Activated CD4-positive, alpha-beta T cell treated with anti-CD3 and anti-CD28 coated beads, Interleukin-2, amount 50 U/mL, for 48 hours (primary cell): ENCODE measurements at places on chromosomes 12 and 14.

GRCh38 chr14:85479771-85480170, 50.2 kb upstream of the FLRT2 start:
- DNase-seq: no peak

GRCh38 chr12:18430425-18431048, 169.2 kb downstream of the PIK3C2G start:
- no peak for DNase-seq

DNA sequence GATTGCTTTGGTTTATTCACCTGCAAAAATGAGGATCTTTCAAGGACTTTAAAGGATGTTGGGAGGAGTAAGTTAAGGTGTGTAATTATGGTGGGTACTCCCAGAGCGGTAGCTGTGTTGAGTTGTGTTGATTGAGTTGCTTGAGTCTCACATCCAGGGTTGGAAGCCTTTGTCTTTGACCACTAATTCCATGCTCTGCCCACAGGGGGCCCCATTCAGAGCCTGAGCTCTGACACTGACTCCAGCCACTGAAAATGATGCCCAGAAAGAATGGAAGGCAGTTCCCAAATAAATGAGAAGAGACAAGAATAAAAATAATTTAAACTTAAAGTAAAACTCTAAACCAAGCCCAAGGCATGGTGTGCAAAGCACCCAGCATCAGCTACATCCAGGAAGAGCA, 237.4 kb upstream of the PWP1 start:
- peak; percentile 3 for DNase-seq

- no peak for DNase-seq
These were observed 209.8 kb downstream of the SPTSSA start for GRCh38 chr14:34252227-34252626.

- no peak for DNase-seq
These were observed 36.6 kb downstream of the NID2 start for GRCh38 chr14:52032204-52032801.

GRCh38 chr12:19088606-19089005, 40.9 kb upstream of the PLEKHA5 start:
- DNase-seq: no peak

- DNase-seq: no peak
These were observed 150.0 kb upstream of the RMST start for GRCh38 chr12:97312570-97313135.

DNA sequence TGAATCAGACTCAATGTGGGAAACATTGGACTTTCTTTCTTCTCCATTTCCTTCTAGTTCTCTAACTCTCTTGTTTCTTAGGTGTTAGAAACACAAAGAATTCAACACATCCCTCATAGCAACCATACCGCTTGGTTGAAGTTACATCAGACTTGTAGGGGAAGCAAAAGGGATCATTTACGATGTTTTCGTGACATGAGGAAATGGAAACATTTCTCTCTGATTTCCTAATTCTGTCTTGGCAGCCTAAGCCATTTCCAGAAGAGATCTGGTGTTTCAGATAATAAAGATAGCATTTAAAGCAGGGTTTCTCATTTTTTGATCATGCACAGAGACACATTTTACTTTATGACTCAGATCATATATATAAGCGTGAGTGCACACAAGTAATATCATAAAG, 202.0 kb downstream of the TMEM132C start:
- DNase-seq: no peak

DNA sequence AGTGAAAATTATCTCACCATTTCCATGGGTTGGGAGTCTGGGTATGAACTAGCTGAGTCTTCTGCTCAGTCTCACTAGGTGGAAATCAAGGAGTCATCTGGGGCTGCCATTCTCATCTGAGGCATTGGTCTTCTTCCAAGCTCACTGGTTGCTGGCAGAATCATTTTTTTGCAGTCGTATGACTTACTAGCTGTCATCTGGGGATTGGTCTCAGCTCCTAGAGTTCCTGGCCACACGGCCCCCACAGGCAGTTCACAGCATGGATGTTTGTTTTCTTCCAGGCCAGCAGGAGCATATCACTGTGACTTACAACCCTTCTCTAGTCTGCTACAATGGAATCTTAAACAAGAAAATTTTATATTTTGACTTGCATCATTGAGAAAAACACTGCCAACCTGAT, 18.6 kb upstream of the OR10AD1 start:
- DNase-seq: no peak

GRCh38 chr12:64610660-64611340, 505 bp downstream of the RASSF3 start:
- DNase-seq: peak; percentile 68

DNA sequence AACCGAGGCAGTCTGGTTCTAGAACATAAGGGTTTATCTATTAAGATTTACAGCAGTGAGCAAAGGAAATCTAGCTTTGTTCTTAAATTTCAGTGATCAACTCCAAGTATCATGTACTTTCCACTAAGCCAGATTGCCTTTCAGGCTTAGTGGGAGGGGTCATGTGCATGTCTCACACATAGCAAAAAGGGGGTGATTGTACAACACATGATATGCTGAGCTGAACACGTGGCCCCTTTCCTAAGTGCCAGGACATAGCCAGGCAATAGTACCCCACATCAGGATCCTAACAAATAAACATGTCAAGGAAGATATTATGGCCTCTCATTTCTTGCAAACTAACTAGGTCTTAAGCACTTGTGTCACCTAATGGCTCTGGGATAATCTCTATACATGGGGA, 347.2 kb downstream of the C12orf75 start:
- no peak for DNase-seq

DNA sequence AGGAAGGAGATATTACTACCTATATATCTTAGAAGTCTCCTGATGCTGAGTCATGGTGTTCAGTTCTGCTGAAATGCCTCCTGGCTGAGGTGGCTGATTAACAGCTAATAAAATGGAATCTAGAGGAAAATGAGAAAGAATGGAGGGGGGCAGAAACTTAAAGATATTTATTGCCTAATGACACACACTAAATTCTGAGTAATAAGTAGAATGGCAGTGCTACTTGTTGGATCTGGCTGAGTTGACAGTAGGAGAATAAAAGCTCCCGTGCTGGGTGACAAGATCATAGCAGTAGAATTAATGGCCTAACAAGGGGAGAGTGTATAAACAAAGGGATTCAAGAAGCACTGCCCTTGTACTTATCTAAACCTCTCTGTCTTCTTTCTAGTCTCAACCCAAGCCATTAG, 137.5 kb downstream of the CNTN1 start:
- no peak for DNase-seq

GRCh38 chr12:122505419-122506051, 4.8 kb upstream of the ZCCHC8 start:
- DNase-seq: no peak

DNA sequence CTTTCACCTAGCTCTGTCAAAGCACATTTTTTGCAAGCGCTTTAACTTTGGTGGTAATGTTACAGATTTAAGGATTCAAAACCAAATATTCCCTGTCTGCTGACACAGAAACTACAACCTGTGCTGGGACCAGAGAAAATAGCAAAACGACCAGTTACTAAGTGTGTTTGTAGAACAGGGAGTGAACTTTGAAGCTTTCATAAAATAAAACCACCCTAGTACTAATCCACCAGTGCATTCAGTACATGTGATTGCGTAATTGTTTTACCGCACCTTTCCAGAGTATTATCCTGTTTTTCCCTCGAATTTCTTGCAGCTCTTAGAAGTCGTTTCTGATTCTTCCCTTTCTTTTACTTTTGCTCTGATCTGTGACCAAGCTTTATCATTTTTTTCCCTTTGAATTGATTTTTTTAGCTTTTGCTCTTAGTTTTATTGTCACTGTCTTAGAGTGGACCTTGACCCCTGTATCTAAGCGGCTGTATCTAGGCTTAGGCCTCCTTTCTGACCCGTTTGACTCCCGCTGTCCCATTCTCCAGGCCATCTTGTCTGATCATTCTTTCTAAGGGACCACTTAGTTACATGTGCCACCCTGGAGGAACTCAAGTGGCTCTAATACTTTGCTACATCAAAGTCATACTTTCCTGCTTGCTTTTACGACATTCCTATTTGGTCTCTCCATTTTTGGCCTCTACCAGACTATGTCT, 429.4 kb downstream of the PCNX1 start:
- no peak for DNase-seq

GRCh38 chr12:125381373-125381772, 316.1 kb downstream of the AACS start:
- DNase-seq: no peak

DNA sequence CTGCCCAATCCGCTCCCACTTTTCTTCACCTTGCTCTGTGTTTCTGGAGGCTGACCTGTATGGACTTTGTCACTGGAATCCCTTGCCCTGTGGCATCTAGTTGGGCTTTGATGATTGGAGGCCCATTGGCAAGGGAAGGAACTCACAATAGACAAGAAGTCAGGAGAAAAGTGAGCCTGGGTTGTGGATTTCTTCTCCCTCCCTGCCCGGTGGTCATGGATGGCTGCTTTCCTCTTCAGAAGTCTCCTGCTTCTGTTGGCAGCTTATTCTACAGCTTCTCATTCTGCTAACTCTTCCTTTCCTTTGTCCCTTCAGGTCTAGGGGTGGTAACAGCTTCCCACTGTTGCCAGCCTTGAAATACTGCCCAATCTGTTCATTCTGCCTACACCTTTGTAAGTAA, 13.9 kb upstream of the CCDC60 start:
- DNase-seq: no peak

- DNase-seq: no peak
These were observed 29.1 kb upstream of the HDAC7 start for GRCh38 chr12:47848853-47849252.

DNA sequence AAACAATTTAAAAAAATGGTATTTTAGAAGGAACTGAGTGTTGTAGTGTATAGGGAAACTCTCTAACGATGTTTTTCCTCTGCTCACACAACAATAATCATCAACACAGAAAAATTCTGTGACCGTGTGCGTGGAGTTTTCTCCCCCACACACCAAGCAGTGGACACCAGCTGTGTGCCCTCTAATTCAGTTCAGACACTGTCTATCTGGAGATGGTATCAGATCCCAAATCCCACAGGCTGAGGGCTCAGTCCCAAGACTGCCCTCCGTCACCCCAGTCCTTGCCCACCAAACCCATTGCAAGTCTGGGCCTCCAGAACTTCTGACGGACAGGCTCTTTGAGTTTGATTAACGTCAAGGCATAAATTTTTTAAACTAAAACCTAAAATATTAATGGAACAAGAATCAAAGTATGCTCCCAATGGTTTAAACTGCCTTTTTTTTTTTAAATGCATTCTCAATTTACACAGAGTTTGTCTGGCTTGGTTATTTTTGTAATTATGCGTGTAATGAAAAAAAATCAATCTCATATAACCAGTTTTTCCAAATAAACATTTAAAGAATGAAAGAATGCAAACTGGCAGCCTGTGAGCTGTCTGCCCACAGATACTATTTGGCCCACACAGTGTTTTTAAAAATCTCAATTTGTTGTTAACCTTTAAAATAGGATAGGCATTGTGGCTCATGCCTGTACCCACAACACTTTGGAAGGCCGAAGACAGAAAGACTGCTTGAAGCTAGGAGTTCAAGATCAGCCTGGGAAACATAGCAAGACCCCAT, 19.2 kb downstream of the BLTP3B start:
- DNase-seq: no peak

GRCh38 chr12:126061777-126062176, 996.5 kb downstream of the AACS start:
- DNase-seq: no peak

- DNase-seq: no peak
These were observed 34.4 kb downstream of the ATF7IP start for GRCh38 chr12:14399871-14400270.

- DNase-seq: no peak
These were observed 207.7 kb downstream of the BCAT1 start for GRCh38 chr12:24741216-24741615.

GRCh38 chr14:74905595-74906142, 17.4 kb downstream of the RPS6KL1 start:
- DNase-seq: peak; percentile 88

DNA sequence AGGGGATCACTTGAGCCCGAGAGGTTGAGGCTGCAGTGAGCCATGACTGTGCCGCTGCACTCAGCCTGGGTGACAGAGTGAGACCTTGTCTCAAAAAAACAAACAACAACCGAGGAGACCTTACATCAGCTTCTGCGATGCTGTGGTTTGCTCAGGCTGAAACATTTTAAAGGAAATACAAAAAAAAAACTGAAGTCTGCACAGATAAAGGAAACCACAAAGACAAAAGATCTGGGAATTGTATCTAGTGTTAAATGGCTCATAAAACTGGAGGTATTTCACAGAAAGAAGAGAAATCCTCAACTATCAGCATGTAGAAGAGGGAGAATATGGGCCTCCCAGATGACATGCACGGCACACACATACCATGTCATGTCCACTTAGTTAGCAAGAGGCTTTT, 60.3 kb upstream of the VPS33A start:
- no peak for DNase-seq

DNA sequence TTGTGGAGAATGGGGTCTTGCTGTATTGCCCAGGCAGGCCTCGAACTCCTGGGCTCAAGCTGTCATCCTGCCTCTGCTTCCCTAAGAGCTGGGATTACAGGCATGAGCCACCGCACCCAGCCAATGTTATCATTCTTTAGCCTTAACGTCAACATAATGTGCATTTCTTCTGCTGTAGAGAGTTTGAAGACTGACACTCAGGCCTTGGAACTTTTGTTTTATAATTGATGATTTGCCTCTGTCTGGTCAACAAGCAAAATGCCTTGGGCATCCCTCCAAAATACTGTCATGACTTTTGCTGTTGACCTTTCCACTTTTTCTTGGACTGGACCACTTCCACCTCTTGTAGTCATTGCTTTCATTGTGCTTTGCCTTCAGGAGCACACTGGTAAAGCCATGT, 29.0 kb downstream of the FAM234B start:
- DNase-seq: no peak

GRCh38 chr12:133130808-133131128, 341 bp downstream of the ZNF10 start:
- peak; percentile 37 for DNase-seq

DNA sequence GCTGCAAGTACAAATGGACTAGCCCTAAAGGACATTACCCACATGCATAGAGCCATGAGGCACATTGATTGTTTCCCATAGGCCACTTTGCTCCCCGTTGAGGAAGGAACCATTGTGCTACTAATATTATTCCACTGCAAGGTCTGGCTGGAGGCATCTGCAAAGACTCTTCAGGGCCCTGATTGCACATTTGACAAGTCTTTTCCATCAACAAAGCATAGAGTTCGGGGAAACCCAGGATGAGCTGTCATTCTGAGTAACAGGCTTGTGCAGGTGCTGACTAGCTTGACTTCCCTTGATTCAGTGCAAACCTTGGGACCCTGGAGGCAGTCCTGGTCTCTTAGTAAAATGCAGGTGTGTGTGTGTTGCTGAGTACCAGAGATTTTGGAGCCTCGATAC, 73.8 kb downstream of the SUSD6 start:
- DNase-seq: peak; percentile 65

- peak; percentile 5 for DNase-seq
These were observed 731.9 kb downstream of the NRXN3 start for GRCh38 chr14:78902010-78902623.

DNA sequence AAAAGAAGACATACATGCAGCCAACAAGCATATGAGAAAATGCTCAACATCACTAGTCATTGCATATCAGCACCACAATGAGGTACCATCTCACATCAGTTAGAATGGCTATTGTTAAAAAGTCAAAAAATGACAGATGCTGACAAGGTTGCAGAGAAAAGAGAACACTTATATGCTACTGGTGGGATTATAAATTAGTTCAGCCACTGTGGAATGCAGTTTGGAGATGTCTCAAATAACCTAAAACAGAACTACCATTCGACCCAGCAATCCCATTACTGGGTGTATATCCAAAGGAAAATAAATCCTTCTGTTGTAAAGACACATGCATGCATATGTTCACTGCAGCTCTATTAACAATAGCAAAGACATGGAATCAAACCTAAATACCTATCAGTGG, 238.4 kb downstream of the KCNC2 start:
- no peak for DNase-seq
